ENCODE measurements at places on chromosomes 13 and 19.

DNA sequence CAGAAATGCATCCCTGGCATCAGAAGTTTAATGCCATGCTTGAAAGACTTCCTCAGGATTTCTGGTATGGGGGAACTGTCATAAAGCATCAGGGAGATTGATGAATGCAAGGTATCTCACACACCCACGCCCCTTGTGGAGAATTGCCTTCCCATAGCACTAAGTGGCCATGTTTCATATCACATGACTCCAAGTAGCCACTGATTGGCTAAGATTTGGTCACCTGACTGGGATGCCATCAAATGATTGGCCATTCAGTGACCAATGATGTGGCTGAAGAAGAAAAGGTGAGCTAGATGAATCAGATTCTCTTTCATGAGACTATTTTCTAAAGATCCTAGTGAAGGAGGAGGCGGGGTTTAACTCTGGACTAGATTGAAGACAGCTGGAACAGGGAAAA lies 7.3 kb downstream of the KLK8 start:
- DNase-seq: no peak

- no peak for DNase-seq
Observed at GRCh38 chr13:77853703-77854102, 64.9 kb downstream of the EDNRB start.

DNA sequence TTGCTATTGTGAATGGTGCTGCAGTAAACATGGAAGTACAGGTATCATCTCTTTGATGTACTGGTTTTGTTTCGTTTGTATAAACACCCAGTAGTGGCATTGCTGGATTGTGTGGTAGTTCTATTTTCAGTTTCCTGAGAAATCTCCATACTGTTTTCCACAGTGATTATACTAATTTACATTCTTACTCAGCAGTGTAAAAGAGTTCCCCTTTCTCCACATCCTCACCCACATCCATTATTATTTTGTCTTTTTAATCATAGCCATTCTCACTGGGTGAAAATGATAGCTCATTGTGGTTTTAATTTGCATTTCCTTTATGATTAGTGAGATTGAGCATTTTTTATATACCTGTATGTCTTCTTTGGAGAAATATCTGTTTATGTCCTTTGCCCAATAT lies 62.3 kb upstream of the PARP4 start:
- no peak for DNase-seq

DNA sequence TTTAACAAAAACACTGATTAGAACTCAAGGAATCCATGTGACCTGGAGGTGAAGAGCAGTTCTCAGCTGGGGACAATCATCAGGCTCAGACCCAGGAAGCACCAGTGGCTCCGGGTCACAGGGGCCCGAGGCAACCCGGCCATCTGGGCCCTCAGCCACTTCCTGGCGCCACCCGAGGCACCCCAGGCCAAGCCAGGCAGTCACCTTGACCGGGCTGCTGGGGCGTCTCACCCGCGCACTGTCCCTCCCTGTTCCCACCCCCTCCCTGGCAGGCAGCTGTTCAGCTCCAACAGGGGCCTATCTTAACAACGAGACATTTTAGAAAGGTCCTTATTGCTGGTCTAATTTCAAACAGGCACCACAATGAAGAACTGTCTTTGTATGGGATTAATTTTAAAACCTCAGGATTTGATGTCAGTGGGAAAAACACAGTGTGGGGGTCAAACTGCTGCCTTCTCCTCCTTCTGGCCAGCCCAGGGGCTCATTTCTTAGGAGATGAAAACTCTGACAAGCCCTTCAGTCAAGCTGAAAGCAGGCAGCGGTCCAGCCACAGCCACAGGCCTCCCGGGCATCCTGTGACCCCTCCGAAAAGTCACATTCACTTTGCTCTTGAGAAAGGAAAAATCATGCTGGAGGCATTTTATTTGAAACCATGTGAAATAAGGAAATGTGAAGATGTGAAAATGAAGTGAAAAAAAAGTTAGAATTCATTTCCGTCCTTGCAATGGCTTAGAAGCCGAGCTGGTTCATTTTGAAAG lies 83.3 kb downstream of the KCTD15 start:
- DNase-seq: no peak

DNA sequence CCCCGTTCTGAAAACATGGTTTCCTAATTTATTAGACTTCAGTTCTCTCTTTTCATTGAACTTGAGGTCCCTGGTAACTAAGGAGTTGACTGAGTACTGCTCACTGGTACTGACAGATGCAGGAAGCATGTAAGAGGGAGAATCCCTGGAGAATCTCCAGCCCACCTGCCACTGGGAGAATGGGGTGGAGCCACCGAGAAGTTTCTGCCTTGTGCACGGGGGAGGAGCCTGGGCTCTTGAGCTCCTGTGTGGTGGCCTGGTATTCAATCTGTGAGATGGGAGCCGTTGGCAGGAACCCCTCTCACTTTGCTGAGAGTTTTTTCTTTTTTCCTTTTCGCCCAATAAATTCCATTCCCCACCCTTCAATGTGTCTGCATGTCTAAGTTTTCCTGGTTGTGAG lies 13.2 kb upstream of the AKAP11 start:
- no peak for DNase-seq

DNA sequence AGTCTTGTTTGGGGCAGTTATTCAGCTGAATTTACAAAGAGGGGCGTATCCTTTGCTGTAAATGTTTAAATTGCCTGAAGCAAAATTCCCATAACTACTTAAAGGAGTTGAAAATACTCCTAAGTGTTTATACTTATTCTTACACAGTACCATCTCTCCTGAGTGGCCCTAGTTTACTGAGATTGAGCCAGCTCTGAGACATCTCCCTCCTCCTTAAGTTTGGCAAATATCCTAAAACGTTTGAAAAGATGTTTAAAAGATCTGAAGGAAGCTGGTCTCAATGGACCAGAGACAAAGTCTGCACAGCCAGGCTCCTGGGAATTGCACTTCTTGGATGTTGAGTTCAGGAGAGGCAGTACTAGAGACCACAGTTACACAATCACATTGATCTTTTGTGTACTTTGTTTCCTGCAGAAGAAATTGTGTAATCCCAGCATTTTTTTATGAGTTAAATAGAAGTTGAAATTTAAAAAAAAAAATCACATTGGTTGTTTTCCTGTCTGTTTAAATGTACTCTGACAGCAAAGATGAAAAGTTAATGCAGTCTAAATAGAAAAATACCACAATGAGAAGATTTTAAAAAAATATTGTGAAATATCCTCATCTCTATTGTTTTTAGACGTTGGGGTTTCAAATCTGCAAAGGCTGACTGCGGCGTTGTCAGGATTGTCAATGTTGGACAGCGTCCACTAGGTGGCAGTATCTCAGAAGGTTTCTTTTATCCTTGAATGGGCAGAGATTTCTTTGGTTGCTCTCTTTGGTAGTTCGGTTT lies 20.7 kb downstream of the TNFSF11 start:
- DNase-seq: peak; percentile 23

DNA sequence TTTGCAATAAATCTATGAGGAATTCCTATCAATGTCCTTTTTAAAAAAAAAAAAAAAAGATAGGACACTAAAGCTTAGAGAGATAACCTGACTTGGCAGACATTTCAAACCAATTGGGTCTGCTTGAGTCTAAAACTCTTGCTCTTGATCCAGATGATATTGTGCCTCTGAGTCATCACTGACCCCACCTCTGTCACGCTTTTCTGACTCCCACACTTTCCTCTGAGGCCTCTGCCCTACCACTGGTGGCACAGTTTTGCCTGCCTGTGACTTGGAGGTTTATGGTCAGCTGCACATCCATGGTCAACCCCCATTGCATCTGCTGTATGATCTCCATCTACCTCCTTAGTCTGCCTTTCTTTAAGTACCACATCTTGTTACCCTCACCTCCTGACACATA lies 328.7 kb downstream of the SPRY2 start:
- no peak for DNase-seq

GRCh38 chr13:90696656-90697055 lies 650.8 kb upstream of the MIR17HG start:
- peak; percentile 46 for DNase-seq

- DNase-seq: no peak
Observed at GRCh38 chr19:10316229-10317044, 622 bp upstream of the FDX2 start.

DNA sequence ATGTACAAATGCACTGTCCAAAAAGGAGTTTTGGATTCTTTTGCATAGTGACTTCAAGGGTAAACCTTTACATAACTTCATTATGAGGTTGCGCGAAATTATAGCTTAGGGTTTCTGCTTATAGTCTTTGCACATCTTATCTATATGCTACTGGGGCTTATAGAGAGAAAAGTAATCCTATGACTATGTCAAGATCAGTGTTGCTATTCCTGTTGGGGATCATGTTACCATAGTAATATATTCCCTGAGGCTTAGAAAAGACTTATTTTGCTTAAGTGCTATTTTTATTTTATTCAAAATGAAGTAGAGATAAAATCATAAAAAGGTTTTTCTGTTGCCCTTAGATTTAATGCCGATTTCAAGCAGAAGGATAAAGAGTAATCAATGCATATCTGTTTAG lies 14.7 kb upstream of the POSTN start:
- DNase-seq: no peak

GRCh38 chr19:8050274-8051096 lies 2.1 kb upstream of the CCL25 start:
- DNase-seq: no peak

GRCh38 chr13:44063467-44063866 lies 183.8 kb downstream of the LACC1 start:
- no peak for DNase-seq

DNA sequence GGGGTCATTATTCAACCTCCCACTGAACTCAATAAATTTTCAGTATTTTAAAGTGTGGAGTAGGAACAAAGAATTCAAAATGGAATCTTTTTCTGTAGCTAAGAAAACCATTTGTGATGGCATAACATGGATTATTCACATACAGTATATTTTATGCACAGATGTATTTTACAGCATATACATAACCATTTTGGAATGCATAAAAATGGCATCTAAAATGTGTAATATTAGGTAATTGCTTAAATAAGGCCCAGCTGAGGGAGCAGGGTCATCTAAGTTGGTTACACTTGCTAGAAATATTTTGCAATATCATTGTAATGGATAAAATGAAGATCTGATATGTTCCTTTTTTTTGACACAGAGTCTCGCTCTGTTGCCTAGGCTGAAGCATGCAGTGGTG lies 146.9 kb downstream of the LMO7 start:
- DNase-seq: no peak

GRCh38 chr13:40624383-40624782 lies 42.1 kb downstream of the FOXO1 start:
- DNase-seq: no peak

- peak; percentile 36 for DNase-seq
Observed at GRCh38 chr13:25232937-25233515, 54.3 kb downstream of the MTMR6 start.

DNA sequence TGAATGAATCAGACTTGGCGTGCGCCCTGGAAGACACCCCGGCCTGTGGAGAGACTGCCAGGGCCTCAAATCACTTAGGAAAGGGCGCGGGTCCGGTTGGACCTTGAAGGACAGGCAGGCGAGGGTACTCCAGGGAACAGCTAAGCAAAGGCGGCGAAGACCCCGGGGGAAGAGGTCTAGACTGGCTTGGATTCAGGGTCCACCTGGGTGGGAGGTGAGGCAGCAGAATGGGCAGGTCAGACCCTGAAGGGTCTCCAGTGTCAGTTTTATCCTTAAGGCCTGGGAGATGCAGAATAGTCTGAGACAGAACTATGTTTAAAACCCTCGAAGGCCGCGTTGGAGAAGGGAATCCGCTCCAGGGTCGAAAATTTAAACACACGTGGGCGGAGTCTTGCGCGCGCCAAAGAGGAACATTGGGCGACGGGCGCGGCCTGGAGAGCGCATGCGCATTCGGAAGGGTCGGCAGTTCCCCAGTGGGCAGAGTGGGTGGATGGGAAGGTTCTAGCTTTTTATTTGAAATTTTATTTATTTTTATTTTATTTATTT lies 567 bp upstream of the SMG9 start:
- DNase-seq: no peak

DNA sequence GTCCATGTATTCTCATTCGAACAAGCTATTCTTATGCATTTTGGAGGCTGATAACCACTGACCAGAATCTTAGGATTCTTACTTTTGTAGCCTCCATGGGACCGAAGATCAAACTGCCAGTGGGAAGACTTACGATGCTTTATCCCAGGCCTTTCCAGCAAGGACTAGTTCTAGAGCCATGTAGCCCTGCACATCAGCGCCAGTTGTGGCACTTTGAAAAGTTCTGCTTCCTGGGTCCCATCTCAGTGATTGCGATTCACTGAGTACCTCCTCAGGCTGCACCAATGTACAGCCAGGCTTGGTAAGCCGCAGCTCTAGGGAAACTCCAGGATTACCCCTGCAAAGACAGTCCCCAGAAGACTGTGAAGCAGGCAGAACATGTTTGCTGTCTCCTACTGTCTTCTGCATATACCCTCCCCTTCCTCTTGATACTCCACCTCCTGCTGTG lies 18.9 kb upstream of the ENOX1 start:
- no peak for DNase-seq

GRCh38 chr19:55855160-55855559 lies 18.8 kb downstream of the NLRP4 start:
- no peak for DNase-seq

GRCh38 chr13:25886438-25887214 lies 165.2 kb downstream of the SHISA2 start:
- no peak for DNase-seq

DNA sequence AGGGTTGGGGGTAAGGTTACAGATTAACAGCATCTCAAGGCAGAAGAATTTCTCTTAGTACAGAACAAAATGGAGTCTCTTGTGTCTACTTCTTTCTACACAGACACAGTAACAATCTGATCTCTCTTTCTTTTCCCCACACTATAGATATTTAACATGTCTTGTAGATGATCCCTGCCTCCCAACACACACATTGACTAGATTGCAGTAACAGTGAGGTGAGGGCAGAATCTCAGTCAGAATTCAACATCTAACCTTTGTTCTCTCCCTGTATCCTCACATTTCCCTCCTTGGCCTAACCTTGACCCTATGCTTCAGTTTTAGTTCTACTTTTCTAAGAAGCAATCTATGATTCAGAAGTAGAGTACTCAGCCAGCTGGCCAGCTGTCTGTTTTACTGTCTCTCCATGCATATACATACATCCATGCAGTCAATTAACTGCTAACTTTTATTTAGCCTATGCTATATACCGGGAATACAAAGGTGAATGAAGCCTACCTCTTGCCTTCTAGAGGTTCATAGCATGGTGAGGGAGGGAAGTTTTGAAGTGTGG lies 18.1 kb downstream of the DNAJC15 start:
- no peak for DNase-seq

DNA sequence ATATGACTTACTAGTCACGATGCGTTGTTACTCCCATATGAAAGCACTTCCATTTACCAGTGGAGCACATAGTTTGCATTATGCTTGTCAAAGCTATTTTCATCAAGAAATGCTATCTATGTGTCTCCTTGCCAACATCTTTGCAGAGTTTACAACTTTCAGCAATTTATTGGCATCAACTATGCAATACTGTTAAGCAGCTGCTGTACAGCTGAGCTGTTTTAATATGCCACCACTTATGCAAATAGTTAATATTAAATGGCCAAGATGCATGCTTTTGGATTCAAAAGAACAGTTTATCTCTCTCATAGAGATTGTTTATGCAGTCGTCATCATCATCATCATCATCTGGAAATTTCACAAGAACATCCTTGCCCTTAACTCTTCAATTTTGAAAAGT lies 67.9 kb upstream of the KLF5 start:
- no peak for DNase-seq

GRCh38 chr19:16184665-16185122 lies 516 bp upstream of the FAM32A start:
- no peak for DNase-seq

Data from LNCaP clone FGC (cell line).